ENCODE measurements at places on chromosomes 3 and 15.

- DNase-seq: no peak
Observed at GRCh38 chr3:177887475-177887874, 648.8 kb upstream of the KCNMB2 start.

GRCh38 chr3:26474706-26475105 lies 147.9 kb upstream of the LRRC3B start:
- DNase-seq: no peak

- no peak for DNase-seq
Observed at GRCh38 chr3:44020143-44020542, 221.5 kb upstream of the TOPAZ1 start.

DNA sequence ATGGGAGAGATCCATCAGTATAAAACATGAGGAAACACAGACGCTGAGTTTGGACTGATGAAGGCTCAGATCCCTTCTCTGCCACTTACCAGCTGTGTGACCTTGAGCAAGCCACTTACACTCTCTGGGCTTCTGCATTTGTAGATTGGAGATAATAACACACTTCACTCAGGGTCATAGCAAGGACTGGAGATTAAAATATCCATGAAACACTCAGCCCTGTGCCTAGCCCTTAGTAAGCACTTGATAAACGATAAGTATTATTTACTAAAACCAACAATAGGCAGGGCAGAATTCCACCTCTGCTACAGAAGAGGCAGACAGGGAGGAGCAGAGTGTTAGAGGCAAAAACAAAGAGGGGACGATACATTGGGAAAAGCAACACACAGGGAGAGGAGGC lies 420.5 kb upstream of the WNT5A start:
- DNase-seq: no peak

DNA sequence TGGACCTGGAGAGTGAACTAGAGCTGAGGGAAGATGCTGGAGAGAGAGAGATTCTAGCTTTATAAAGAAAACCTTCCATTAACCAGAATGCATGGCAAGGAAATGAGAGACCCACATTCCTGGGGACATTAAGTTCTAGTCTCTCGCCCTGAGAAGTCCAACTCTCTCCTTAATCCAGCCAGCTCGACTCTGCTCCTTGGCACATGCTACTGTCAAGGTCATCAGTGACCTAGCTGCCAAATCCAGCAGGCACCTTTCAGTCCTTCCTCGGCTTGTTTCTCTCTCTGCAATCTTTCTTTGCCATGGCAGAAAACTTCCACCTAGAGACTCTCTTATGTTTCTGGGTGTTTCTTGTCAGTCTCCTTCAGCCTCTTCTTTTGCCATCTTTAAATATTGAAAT lies 40.3 kb downstream of the DGKG start:
- DNase-seq: no peak

GRCh38 chr15:85010071-85010385 lies 28.4 kb downstream of the PDE8A start:
- DNase-seq: no peak

DNA sequence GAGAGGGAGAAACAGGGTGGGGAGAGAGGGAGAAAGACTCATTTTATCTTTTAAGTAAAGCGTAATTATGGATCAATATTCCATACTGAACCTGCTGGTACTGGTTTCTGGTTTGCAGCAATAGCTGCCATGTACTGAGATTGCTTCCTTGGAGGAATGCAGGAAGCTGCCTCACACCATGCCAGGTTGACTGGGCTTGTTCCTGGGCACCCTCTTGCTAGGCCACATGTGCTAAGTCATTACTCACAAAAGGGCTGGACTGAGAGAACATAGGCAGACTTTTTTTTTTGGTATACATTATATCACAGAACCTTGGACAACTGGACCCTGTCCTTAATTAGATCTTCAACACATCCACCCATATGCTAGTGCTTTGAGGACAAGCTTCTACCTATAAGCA lies 193.4 kb downstream of the ZNF621 start:
- DNase-seq: no peak

DNA sequence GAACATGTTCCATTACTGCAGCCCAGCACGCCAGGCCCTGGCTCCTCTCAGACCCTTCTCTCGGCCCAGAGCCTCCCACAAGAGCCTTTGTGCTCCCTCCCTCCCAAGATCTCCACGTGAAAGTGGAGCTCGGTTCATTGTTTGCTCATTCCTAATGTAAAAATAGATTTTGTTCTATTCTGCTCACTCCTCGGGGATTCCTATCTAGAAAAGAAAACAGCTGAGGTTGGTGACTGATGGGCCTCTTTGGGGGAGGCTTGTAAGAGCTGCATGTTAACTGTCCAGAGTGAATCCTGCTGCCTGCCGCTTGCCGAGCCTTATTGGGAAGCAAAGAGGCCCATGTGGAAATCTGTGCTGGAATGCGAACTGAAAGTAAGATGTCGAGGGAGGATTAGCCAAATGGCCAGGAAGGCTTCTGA lies 267.1 kb downstream of the LRTM1 start:
- no peak for DNase-seq

- no peak for DNase-seq
Observed at GRCh38 chr3:14225421-14225820, 46.8 kb downstream of the LSM3 start.

GRCh38 chr3:72728958-72729467 lies 119.2 kb downstream of the SHQ1 start:
- no peak for DNase-seq

DNA sequence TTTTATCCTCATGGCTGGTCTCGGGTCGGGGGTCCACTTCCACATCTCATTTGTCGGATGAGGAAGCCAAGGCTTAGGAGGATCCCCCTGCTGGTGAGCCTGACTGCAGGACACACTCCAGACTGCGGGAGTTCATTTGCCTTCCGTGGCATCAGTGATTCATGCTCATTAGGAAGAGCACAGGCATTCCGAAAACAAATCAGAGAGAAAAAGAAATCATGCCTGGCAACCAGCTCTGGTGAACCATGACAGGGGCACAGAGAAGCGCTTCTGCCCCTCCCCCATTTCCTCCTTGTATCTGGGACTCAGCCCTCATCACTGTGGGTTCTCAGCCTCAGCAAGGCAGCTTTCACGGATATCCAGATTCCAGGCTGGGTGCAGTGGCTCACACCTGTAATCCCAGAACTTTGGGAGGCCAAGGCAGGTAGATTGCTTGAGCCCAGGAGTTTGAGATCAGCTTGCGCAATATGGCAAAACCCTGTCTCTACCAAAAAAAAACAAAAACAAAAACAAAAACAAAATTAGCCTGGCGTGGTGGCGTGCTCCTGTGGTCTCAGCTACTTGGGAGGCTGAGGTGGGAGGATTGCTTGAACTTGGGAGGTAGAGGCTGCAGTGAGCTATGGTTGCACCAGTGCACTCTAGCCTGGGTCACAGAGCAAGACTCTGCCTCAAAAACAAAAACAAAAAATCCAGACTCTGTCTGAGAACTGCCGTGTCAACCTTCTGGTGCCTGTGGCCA lies 28.4 kb downstream of the IRAK2 start:
- DNase-seq: peak; percentile 50

DNA sequence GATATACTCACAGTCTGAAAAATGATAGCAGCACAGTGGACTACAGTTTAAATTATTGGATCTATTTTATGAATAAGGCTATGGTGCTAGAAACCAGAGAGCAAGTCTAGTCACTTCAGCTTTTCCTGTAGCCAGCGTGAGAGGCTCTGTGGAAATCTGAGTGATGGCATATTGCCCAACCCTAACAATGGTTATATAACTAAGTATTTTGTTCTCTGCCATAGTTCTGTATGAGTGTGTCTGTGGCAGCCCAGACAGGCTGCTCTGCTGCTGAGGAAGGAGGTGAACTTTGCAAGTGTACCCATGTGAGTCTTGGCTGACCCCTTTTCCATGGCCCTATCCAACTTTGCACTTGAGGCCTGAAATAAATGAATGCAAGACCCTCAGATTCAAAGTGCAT lies 105.7 kb downstream of the LRTM1 start:
- no peak for DNase-seq

GRCh38 chr15:68471541-68471940 lies 39.6 kb upstream of the ITGA11 start:
- DNase-seq: no peak

GRCh38 chr3:133887803-133888703 lies 7.6 kb downstream of the RAB6B start:
- DNase-seq: no peak

- peak; percentile 15 for DNase-seq
Observed at GRCh38 chr3:141875893-141876380, 506 bp upstream of the ATP1B3 start.

DNA sequence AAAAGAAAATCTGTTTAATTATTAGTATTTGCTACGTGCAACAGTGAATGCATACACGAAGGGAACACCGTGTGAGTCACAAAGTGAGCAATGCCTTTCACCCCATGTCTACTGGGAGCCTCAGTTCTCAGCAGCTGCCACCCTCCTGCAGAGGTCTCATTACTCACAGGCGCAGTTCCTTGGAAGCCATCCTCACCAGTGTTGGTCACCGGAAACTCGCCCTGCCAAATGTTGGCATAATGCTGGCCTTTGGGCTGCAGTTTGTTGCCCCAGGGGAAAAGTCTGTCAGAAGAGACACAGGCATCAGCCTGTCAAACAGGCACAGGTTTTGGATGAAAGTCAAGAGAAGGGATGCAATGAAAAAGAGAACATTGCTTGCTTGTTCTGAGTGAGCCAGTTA lies 50.1 kb downstream of the SUMF1 start:
- no peak for DNase-seq

DNA sequence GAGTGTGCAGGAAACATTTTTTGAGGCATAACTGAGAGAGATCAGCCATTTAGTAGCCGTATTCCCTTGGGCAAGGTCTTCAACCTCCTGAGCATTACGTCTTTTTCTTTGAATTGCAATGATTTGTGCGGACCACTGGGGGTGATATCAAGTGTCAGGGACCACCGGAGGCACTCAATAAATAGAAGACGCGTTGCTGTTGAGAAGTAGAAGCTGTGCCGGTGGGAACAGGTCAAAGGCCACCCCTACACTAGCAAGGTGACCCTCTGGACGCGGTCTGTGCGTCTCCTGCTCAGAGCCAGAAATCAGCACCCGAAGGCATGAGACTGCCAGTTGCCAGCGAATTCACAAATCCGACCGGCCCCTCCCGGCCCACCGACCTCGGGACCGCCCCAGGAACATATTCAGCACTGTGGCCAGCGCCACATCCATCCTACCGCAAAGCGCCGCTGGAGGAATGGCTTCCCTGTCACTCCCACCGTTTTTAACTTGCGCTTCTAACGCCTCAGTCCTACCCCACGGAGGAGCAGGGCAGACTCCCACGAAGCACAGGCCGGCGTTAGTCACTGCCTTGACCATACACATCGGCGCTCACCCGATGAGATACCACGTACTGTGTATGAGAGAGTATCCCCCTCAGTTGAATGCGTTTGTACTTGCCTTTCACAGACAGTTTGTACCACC lies 1.4 kb upstream of the GHSR start:
- DNase-seq: no peak

- DNase-seq: no peak
Observed at GRCh38 chr3:149003653-149004305, 12.4 kb downstream of the GYG1 start.

GRCh38 chr15:47412136-47412535 lies 305.2 kb upstream of the SEMA6D start:
- no peak for DNase-seq

DNA sequence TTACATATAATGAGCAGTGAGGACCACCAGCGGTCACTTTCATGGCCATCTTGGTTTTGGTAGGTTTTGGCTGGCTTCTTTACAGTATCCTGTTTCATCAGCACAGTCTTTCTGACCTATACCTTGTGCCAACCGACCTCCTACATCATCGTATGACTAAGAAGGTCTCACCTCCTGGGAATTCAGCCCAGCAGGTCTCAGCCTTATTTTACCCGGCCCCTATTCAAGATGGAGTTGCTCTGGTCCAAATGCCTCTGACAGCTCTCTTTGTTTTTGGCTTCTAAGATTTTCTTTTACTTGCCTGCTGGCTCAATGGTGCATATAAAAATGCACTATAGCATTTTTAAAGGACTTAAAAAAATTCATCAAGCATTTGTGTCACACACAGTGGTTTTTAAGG lies 3.2 kb upstream of the MME start:
- DNase-seq: no peak

DNA sequence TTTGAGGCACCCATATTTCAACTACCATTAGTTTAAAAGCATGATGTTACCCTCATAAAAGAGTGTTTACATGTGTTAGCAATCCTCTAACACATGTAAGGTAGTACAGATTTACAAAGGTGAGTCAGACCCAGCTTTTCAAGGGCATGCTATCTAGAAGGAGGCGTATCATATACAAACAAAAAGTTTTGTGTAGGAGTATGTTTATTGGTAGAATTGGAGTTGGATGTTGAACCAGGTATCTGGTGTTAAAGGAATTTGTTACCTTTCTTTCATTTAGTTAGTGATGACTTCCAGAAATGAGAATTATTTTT lies 2.4 kb downstream of the HACD3 start:
- DNase-seq: peak; percentile 56

DNA sequence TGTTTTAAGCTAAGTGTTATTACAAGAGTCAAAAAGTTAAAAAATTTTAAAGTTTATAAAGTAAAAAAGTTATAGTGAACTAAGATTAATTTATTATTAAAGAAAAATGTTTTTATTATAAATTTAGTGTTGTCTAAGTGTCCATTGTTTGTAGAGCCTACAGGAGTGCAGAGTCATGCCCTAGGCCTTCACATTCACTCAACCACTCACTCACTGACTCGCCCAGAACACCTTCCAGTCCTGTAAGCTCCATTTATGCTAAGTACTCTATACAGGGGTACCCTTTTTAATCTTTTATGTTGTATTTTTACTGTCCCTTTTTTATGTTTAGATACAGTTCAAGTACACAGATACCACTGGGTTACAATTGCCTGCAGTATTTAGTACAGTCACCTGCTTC lies 37.2 kb downstream of the EEFSEC start:
- no peak for DNase-seq

DNA sequence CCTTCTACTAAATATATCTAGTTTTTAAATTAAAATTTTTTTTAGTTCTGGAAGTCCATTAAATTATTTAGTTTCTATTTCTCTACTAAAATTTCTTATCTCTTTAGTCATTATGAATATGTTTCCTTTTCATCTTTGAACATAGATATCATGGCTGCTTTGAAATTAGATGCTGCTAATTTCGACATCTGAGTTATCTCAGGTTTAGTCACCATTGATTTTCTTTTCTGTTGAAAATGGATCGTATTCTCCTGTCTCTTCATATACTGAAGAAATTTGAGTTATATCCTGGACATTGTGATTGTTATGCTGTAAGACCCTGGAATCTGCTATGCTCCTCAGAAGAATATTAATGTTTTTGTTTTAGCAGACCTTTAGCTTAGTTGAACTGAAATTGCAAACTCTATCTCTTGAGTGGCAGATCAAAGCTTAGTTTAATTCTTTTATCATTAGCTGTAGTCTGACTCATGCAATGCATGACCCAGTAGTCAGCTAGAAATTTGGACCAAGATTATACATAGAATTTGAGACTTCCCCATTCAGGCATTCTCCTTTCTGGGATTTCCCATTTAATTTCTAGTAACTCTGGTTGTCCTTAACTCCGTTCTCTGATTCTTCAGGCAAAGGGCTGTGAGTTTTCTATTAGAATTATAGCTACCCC lies 439.8 kb upstream of the IL12A start:
- no peak for DNase-seq

Measured in HFF-Myc (cell line).